ENCODE measurements at places on chromosomes 6 and 20. TPM values are rescaled to one million over a fixed set of nuclear protein-coding genes. Genes with fewer than 3 reads are reported as not detected.

The CST7 gene
- 5.4 TPM for total RNA-seq

The ZSCAN31 gene
- total RNA-seq = 13.2 TPM

The RAB32 gene
- total RNA-seq = 43.3 TPM

The YIPF3 gene
- 250 TPM for total RNA-seq

The TMEM151B gene
- not detected for total RNA-seq

The LAMA4 gene
- 65.7 TPM for total RNA-seq

The RCAN2 gene
- 1.4 TPM for total RNA-seq

The TUBB2B gene
- 114 TPM for total RNA-seq

The MTO1 gene
- 26.0 TPM for total RNA-seq

The SNPH gene
- 36.5 TPM for total RNA-seq

The TBC1D32 gene
- total RNA-seq = 8.4 TPM

The RAET1E gene
- total RNA-seq = 4.1 TPM

The HLA-DQA2 gene
- not detected for total RNA-seq

The AIF1 gene
- not detected for total RNA-seq

The SLC22A7 gene
- total RNA-seq = not detected
